ENCODE measurements at places on chromosomes 1 and 21. TPM values are rescaled to one million over a fixed set of nuclear protein-coding genes. Genes with fewer than 3 reads are reported as not detected.

DNA sequence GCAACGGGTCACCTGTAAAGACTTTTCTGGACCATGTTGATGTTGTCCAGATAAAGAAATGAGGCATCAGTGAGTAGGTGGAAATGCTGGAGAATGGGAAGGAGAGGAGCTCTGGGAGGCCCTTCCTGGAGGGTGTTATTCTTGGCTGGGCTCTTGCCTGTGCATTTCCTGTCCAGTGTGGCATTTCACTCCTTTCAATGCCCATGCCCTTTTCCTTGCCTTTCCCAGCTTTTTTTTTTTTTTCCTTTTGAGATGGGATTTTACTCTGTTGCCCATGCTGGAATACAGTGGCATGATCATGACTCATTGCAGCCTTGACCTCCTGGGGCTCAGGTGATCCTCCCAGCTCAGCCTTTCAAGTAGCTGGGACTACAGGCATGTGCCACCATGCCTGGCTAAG, 11.8 kb downstream of the NOS1AP start:
- DNase-seq, result no peak

- DNase-seq, result no peak
These were observed 20.2 kb downstream of the IPP start for GRCh38 chr1:45730075-45730779.

GRCh38 chr1:24536391-24536840, 19.5 kb upstream of the NCMAP start:
- peak; percentile 91 for DNase-seq

- no peak for DNase-seq
These were observed 156.3 kb downstream of the ST6GALNAC3 start for GRCh38 chr1:76230842-76231281.

- no peak for DNase-seq
These were observed 34.5 kb upstream of the USP25 start for GRCh38 chr21:15695241-15695640.

GRCh38 chr1:66271904-66272254, 262.1 kb upstream of the SGIP1 start:
- no peak for DNase-seq

DNA sequence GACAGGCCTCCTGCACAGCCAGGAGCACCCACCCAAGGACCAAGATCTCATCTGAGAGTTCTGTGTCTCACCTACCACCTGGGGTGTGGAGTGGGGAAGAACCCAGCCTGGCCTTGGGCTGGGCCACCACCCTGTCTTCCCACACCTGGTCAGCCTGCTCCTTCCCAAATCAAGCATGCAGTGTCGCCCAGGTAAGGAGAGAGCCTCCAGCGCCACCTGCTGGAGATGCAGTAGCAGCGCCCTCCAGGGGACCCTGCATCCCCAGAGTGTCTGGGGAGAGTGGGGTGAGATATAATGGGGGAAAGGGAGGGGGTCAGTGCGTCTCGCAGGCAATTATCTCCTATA, 32.3 kb downstream of the KIAA2013 start:
- peak; percentile 78 for DNase-seq

DNA sequence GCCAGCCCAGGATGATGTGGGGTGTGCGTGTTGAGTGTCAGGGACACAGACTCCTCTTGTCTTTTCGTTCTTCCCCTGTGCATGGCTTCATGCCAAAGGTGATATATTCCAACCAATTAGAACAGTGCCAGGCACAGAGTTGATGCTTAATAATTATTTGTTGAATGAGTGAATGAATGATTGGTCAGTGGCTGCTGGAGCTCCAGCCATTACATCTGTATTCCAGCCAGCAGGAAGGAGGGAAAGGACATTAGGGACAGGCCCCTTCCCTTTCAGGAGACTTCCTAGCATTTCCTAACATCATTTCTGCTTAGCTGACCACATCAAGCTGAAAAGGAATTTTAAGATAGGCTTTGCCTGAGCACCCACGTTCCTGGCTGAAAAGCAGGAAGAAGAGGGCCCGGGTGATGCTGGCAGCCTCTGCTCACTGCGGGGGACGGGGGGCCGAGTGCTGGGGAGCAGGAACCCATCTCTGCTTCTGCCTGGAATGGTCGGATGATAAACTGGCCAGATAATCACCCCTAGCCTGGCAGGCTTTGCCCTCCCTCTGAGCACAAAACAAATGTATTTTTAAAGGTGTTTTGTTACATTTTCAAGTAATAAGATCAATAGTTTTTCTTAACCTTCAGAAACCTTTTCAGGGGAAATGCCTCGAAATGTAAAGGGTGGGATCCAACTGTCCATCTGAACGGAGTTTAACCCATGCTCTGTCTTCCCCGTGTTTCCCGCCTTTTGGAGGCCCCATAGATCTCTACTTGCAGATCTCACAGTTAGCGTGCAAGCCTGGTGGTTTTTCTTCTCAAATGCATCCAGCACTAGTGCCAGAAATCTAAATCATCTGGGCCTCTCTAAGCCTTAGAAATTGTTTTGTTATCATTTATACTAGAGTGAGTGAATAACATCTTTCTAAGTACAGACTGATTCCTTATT, 39.0 kb downstream of the SLC37A1 start:
- no peak for DNase-seq

DNA sequence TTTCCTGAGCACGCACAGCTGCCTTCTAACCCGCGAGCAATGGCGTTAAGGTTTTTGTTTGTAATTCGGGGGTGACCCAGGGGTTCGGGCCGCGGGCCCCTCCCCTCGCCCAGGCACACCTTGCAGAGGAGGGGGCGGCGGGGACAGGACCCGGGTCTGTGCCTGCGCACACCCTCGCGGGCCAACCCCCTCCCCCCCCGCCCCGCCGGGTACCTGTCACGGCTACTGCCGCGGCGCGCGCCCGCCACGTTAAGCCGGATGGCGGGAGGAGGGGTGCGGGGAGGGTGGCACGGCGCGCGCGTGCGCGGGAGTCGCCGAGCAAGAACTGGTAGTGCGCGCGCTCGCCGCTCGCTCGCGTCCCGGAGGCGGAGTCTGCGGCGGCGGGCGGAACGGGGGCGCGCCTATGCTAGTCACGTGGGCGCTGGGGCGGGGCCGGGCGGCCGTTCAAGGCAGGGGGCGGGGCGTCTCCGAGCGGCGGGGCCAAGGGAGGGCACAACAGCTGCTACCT, at the start of gene TPTE:
TPTE (plus strand) TSS at position 493 of the 508 bp plus-strand sequence. CDS start 17,141 bp downstream, outside the sequence.
- no peak for DNase-seq

The C1orf53 gene
- total RNA-seq, result not detected

The FCAMR gene
- not detected for total RNA-seq

The RGS16 gene
- total RNA-seq, result 16.4 TPM

The KRTAP20-4 gene
- not detected for total RNA-seq

Data from CD4-positive, alpha-beta T cell (primary cell).